ENCODE measurements at places on chromosomes 5 and 9. TPM values are rescaled to one million over a fixed set of nuclear protein-coding genes. Genes with fewer than 3 reads are reported as not detected.

Gene REEP2
- total RNA-seq: 11.0 TPM

Gene DCAF12
- 21.7 TPM for total RNA-seq

Gene LAMC3
- total RNA-seq: not detected

Gene ORM1
- not detected for total RNA-seq

DNA sequence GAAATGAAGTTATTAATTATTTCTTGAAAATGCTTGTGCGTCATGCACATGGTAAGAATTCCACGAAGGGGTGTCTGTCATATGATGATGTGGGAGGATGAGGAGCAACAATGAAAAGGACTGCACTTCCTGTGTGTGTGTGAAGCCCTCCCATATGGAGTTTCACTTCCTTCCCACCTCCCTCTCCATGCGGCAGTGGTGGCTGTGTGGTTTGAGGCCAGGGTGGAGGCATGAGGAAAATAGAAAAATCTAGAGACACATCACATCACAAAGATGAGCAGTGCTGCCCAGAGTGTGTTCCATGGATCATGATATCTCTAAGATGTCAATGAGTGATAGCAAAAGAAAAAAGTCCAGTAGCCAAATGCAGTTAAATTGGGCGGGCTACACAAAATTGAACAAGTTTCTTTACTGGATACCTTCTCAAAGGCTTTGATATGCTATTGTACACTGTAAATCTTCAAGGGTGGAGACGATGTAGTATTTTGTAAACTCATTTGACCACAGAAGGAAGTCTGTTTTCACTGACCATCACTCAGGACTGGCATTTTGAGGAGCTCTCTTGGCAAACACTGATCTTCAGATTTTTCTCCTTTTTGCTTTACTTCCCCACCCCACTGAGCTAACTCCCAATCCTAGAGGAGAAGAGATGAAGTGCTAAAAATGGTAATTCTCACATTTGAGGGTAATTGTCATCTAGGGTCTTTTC lies 55.7 kb upstream of the EQTN start:
- DNase-seq: no peak

DNA sequence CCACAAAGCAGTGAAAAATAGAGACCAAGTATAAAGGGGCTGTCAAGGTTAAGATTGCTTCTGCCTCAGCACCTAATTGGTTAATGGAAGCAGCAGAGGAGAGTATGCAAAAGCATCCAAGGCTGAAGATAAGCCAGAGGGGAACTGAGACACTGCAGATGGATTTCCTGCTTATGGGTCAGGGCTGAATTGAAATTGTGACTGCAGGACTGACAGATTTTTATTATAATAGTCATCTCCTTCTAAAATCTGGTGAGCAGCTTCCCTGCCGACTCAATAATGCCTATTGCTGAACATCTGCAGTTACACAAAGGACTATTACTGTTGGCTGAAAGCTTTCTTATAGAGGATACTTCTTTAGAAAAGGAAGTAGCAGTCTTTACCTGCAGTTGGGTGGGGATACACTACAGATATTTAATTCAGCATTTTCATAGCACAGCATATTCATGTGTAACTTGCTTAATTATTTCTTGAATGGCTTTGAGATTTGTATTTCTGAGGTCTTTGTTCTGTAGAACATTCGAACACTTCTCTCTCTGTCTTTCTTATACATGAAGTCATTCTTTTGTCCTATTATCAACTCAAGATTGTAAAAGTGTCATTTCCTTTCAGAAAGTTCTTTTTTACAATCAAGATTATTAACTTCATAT lies 363.0 kb upstream of the RIOK2 start:
- DNase-seq: no peak

DNA sequence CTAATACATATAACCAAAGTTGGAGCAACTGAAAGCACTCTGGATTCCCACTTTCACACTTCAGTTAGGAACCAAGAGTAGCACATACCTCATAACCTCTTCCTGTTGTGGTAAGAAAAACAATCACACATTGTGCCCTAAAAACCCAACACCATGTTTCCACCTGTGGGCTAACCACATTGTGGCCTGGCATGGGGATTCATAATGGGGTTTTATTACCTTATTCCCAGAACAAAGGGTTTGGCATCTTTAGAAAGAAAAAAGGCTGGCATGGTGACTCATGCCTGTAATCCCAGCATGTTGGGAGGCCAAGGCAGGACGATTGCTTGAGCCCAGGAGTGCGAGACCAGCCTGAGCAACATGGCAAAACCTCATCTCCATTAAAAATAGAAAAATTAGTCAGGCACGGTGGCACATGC lies 60.6 kb downstream of the HSD17B3 start:
- DNase-seq: peak; percentile 91

- DNase-seq: no peak
Observed at GRCh38 chr9:138073808-138074207, 196.2 kb downstream of the CACNA1B start.

DNA sequence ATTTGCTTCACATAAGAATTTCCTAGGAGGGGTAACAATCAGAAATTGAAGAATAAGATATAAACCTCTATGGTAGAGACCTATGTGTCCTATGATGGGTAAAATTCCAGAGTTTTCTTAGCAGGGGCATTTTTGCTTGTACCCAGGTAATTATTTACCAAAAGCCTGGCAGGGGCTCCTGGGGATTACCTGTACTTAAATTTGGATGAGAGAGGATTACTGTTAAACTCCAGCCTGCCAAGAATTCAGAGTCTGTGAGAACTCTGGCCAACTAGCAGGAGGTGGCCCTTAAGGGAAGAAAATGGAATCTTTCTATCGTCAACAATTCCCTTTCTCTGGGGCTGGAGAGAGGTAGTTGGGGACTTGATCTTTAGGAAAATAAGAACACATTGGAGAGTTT lies 460.4 kb downstream of the PDE4D start:
- no peak for DNase-seq

- no peak for DNase-seq
Observed at GRCh38 chr9:90795084-90795483, 6.5 kb upstream of the SYK start.

- no peak for DNase-seq
Observed at GRCh38 chr9:87428659-87429058, 69.0 kb upstream of the DAPK1 start.

DNA sequence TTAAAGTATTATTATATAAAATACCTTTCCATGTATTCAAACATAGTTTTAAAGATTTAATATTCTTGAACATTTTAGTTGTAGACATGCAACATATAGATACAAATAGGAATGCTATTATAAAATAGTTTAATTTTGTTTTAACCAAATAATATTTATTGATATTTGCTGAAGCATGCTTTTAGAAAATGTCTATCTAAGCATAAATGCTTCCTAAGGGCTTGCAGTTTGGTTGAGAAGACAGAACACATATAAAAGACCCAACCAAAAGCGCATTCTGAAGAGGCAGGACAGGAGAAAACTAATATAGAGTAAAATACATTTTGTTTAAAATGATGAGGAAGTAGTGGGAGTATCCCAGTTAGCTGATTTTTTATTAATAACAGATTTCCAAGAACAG lies 181.5 kb upstream of the ISL1 start:
- DNase-seq: no peak
